Stimulated activated CD8-positive, alpha-beta memory T cell treated with anti-CD3 and anti-CD28 coated beads, Interleukin-15, amount 100 ng/mL, for 1 hour (primary cell): ENCODE measurements at places on chromosomes 5 and 9.

- DNase-seq = no peak
Measured at GRCh38 chr5:168366116-168366515, 74.7 kb downstream of the WWC1 start.

DNA sequence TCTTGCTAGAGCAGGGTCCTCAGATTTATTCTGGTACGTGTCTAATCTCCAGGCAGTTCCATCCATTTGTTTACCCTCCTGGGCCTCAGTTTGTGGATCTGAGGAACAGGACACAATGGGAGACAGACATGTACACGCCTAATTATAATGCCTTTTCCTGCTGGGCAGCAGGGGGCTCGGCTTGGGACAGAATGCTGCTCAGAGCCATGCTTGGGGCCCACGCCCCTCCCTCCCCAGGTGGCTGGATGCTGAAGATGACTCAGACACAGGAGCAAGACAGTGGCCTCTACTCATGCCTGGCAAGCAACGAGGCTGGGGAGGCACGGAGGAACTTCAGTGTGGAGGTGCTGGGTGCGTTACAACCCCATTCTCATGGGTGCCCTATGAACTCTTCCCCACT, 72.7 kb upstream of the ASS1 start:
- DNase-seq = no peak

GRCh38 chr5:55600497-55601203, 65.9 kb upstream of the PLPP1 start:
- DNase-seq = no peak

- DNase-seq = no peak
Measured at GRCh38 chr9:95079461-95079860, 238.0 kb downstream of the FANCC start.

DNA sequence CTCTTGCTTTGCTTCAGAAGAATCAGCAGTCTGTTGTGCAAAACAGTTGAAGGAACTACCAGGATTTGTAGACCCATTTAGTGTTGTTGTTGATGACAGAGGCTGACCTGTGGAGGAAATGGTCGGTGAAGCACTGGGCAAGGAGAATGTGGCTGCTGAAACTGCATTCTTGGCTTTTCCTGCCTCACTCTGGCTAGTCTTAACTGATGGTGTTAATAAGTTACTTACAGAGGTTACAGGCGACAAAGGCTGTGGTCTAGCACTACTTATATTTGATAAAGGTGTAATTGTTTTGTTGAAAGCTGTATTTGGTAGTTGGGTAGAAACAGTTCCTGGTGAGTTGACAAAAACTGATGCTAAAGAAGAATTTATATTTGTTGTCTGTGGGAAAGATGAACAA, 31.5 kb downstream of the MLANA start:
- DNase-seq = no peak

DNA sequence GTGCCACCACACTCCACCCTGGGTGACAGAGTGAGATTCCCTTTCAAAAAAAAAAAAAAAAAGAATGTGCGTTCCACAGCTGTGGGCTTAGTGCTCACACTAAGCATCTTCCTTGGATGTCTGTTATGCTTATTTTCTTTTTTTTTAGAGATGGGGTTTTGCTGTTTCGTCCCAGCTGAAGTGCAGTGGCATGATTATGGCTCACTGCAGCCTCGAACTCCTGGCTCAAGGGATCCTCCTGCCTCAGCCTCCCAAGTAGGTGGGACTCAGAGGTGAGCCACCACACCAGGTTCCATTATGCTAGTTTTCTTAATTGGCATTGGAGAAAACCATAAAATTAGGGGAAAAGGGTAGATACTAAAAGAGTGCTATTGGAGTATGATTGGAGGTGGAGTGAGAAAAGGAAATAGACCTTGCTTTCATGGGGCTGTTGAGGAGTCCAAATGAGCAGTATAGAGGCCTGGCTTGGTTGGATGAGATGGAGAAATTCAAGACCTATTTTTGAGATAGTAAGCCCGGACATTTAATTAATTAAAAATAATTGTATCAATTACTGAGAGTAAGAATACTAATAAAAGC, 978 bp upstream of the BRD3OS start:
- DNase-seq = no peak

GRCh38 chr9:99818500-99818899, 3.2 kb upstream of the NR4A3 start:
- DNase-seq = no peak

DNA sequence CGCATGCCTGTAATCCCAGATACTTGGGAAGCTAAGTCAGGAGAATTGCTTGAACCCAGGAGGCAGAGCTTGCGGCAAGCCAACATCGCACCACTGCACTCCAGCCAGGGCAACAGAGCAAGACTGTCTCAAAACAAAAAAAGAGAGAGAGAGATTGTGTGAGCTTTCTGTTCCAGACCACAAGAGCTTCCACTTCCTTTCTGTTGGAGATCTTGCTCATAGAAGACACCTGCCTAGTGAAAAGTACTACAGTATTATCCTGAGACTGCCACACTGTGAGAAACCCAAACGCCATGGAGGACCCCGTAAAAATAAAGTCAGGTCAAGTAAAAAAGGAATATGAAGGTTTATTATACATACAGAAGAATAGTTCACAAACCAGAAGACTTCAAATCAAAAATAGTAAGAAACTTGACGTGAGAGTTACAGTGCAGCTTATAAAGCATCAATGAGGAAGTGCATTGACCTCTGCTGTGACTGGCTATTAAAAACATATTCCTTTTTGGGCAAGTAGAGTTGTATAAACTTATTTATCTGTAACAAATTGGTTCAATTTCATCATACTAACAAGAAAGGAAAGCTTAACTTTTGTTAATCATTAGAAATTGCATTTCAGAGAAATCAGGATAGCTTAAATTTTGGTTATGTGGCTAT, 4.3 kb upstream of the EMB start:
- DNase-seq = no peak
